Right lung (tissue), 10 donors: ENCODE measurements at places on chromosomes 2 and 18.
A peak's percentile ranks its signal among the peaks of the same experiment; 100 is the strongest.

DNA sequence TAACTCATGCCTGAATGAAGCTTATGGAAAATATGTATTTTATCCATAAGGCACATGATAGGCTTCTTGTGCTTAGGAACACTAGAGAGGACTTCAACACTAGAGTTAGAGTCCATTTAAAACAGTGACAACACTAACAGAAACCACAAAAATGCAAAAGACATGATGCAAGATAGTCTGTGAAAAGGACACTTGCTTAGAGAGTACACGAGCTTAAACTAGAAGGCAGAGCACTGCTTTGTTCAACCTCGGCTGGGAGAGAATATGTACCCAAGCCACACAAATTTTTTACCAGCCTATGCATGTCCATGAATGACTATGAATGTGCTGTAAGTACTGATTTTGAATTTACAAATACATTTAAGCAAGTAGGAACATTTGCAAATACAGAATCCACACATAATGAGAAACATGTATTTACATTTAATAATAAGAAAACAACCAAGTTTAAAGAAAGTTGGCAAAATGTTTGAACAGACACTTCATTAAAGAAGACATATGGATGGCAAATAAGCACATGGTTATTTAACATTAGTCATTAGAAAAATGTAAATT is 130.6 kb downstream of the SPOPL start:
- no peak for DNase-seq

GRCh38 chr2:128287780-128288735 is 30.6 kb downstream of the HS6ST1 start:
- DNase-seq = no peak

DNA sequence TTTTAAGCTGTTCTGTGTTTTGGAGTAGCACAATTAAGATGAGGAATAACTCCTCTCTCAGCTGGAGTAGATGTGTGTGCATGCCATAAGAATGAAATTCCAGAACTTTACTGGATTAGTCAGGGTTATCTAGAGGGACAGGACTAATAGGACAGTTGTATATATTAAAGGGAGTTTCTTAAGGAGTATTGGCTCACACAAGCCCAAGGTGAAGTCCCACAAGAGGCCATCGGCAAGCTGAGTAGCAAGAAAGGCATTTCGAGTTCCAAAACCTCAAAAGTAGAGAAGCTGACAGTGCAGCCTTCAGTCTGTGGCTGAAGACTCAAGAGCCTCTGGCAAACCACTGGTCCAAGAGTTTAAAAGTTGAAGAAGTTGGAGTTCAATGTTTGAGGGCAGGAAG is 113.7 kb downstream of the RIT2 start:
- DNase-seq = no peak

DNA sequence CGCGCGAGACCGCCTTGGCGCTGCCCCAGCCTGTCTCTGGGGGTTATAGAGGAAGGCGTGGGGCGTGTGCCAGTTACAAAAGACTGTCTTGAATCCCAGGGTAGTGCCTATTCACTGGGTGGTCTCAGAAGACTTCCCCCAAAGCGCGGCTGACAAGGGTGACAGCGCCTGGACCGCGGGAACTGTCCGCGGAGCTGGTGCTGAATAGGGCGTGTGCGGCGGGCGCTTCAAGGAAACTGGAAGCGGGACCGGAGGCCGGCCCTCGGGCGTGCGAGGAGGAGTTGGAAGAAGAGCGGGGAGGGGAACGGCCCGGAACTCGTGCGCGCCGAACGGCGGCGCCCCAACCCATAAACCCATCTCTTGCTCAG is 2.3 kb downstream of the EGR4 start:
- peak; percentile 67 for DNase-seq

DNA sequence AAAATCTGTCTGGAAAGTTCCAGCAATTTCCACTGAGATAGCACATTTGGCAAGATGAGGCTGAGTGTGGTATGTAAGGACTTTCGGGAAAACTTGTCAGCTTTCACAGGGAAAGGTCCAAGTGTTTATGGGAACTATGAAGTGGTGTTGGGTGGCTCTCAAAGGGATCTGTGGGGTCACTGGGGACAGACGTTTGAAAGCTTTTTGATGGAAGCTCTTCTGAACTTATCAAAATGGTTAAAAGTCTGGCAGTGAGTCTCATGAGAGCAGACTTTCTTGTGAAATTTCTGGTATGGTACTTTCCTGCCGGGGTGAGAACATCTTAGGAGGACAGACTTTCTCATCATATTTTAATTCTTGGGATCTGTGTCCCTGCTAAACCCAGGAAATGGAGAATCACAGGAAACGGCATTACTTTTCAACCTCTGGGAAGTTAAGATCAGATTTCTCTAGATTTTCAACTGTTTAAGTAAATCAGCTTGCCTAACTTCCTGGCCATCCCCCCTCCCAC is 546.3 kb upstream of the ZEB2 start:
- DNase-seq = no peak
